Activated naive CD4-positive, alpha-beta T cell treated with anti-CD3 and anti-CD28 coated beads, Interleukin-2, amount 50 U/mL, for 16 hours (primary cell): ENCODE measurements at places on chromosomes 16 and 17.

GRCh38 chr16:54926166-54926838 lies 4.4 kb upstream of the IRX5 start:
- DNase-seq: no peak

- DNase-seq: no peak
These were observed 104.1 kb downstream of the PLCG2 start for GRCh38 chr16:81883235-81883634.

- no peak for DNase-seq
These were observed 6.0 kb downstream of the HIC1 start for GRCh38 chr17:2060681-2061440.

DNA sequence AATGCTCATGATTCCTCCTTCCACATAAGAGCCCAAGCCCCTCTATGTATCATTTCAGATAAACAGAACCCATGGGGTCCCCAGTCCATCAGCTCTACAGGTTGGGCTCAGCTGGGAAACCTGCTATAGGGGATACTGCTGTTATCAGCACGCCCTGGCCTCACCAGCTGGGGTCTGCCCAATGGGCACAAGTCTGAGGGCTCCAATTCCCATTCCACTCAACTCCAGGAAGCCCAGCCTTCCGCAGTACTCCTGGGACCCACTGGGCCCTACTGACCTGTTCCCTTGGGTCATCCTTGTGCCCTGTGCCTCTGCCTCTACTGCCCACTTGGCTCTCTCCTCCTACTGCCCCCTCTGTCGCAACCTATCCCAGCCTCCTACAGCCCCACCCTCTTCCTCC lies 16.2 kb upstream of the XYLT2 start:
- no peak for DNase-seq

- no peak for DNase-seq
These were observed 74.0 kb downstream of the CMC2 start for GRCh38 chr16:80932708-80933095.

- no peak for DNase-seq
These were observed 2.4 kb upstream of the TTLL6 start for GRCh38 chr17:48819466-48819865.

GRCh38 chr17:79745641-79746105 lies 14.9 kb downstream of the ENPP7 start:
- no peak for DNase-seq

- no peak for DNase-seq
These were observed 24.8 kb downstream of the CACNA1G start for GRCh38 chr17:50585346-50585745.

DNA sequence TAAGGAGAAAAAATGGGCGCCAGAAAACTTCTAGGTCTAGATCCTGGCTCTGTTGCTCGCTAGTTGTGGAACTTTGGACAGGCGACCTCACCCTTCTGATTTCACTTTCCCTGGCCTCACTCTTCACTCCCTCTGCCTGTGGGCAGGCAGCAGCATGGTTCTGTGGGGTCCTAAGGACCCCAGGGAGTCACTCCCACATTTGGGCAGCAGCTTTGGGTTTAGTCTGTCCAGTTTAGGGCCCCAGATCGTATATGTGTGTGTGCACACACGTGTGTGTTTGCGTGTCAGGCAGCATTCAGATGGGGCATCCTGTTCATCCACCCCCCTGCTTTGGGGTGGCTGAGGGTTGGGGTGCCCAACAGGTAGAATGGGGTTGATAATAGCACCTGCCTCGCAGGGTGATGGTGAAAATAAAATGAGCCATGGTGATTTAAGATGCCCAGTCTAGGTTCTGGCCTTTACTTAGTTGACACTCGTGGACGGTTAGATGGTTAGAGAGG lies 102.2 kb downstream of the RAB11FIP4 start:
- no peak for DNase-seq

DNA sequence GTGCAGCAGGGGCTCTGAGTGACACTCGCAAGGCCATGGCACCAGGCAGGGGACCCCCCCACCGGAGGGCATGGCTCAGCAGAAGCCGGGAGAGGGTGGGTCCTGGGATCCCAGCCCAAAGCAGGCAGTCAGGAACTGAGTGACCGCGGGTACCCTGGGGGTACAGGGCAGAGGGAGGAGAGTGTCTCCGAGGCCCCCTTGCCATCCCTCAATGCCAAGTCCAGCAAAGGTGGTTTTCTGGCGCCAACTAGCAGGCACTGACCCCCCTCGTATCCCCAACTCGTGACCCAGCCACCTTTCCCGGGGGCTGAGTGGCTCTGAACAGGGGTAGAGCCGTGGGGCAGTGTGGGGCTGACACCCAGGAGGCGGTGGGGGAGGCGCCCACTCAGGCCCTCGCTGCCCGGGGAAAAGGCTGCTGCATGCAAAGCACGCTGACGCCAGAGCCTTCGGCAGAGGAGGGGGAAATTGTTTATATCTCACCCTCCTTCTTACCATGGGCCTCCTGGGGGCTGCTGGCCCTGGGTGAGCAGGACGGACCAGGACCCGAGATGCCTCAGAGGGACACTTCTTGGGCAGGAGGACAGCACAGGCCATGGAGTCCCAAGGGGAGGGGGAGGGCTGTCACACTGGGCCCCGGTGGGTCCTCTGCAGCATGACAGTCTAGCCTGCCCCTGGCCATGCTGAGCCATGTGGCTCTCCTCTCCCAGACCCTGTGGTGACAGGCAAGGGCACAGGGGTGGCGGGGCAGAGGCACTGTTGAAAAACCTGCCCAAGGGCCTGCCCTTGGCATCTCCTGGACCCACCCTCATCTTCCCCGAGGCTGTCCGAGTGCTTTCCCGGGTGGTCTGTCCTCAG lies 14.6 kb upstream of the ENPP7 start:
- no peak for DNase-seq

DNA sequence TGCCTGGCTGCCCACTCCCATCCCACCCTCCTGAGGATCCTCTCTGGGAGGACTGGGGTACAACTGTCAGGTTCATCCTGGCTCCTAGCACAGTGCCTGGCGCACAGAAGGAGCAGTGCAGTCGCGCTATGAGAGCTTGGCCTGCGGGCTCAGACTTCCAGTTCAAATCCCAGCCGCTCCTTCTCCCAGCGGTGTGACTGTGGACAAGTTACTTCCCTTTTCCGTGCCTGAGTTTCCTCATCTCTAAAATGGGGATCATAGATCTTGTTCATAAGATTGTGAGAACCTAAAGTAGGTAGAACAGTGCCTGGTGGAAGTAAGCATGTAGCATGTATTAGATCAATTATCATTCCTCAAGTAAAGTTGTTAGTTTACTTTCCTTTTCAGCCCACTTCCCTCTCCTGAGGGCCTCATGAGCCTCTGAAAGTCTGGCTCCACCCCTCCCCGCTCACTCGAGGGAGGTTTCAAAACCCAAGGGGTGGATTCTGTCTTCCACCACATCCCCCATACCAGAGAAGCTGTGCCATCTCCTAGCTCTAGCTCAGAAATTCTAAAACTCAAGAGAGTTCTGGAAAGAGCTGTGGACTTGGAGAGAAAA lies 19.9 kb upstream of the COL1A1 start:
- no peak for DNase-seq

- DNase-seq: no peak
These were observed 53.4 kb downstream of the GRB2 start for GRCh38 chr17:75352079-75352569.

- DNase-seq: no peak
These were observed 47.8 kb downstream of the OMG start for GRCh38 chr17:31248986-31249834.

- DNase-seq: no peak
These were observed 26.7 kb downstream of the PLD6 start for GRCh38 chr17:17179371-17179827.

- no peak for DNase-seq
These were observed 21.6 kb upstream of the CLEC18C start for GRCh38 chr16:70151941-70152509.

- DNase-seq: no peak
These were observed 264.2 kb upstream of the ZFHX3 start for GRCh38 chr16:73311857-73312723.

GRCh38 chr17:79054200-79054960 lies 20.2 kb upstream of the ENGASE start:
- no peak for DNase-seq

- DNase-seq: no peak
These were observed 10.9 kb downstream of the SLC43A2 start for GRCh38 chr17:1617620-1618174.

DNA sequence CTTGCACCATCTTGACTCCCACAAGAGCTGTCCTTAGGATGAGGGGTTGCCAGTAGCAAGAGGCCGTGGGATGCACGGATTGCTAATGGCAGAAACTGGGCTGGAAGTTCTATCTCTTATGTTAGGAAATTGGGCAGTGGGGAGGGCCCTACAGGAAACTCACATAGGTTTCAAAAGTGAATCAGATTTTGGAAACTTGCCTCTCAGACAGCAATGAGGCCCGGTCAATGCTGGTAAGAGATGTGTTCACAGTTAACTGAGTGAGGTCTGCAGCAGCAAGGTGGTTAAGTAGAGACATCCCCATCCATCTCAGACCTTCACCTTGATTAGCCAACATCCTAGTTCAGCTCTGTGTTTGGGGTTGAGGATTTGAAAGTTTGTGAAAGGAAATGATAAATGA lies 164.7 kb downstream of the ABCA8 start:
- DNase-seq: no peak

GRCh38 chr17:60077672-60078519 lies 825 bp downstream of the HEATR6 start:
- DNase-seq: peak; percentile 64

- DNase-seq: no peak
These were observed 21.9 kb downstream of the C16orf95 start for GRCh38 chr16:87295259-87295658.

DNA sequence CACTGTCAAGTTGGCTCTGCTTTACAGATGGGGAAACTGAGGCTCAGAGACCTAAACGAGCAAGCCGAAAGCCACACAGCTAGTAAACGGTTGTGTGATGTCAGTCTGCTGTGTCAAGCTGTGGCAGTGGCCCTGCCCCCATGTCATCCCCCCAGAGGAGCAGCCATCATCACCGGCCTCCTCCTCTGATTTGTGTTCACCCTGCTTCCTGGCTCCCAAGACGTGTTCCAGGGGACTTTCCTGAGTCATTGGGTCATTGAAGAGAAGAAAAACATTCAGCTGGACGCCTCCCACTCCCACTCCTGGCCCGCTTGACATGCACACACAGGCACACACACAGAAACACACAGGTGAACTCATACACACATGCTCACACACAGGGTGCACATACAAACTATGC lies 54.0 kb upstream of the CIBAR2 start:
- DNase-seq: no peak

DNA sequence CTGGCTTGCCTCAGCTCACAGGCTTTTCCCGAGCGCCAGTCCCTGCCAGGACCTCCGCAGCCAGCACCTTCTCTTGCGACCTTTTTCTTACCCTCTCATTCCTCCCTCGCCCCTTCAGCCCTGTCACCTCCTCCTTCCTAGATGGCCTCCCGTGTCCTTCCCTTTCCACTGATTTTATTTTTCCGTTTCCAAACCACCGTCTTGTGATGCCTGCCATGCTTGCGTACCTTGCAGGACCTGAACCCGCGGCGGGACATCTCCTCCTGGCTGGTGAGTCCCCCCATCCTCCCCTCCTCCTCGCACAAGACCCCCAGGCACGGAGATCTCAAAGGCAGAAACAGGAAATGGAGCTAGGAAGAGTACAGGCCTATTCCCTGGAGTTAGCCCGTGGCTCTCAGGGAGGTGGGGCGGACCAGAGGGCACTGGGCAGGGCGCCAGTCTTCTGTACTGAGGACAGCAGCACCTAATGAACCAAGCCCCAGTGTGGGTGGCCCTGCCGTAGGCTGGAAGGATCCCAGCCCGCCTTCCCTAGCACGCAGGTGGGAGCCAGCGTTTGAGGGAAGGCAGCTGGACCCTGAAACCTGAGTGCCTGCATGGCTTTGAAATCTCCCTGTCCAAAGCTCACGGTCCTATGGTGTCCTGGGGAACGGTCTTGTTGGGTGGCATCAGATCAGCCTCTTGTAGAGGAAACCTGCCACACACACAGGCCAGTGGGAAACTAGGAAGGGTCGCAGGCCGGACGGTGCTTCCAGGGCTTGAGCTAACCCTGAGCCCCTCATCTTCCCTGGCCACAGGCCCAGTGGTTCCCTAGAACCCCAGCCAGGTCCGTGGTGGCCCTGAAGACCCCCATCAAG lies 612 bp downstream of the CISD3 start:
- peak; percentile 24 for DNase-seq

- DNase-seq: no peak
These were observed 21.4 kb downstream of the TRIM16 start for GRCh38 chr17:15662681-15663080.

DNA sequence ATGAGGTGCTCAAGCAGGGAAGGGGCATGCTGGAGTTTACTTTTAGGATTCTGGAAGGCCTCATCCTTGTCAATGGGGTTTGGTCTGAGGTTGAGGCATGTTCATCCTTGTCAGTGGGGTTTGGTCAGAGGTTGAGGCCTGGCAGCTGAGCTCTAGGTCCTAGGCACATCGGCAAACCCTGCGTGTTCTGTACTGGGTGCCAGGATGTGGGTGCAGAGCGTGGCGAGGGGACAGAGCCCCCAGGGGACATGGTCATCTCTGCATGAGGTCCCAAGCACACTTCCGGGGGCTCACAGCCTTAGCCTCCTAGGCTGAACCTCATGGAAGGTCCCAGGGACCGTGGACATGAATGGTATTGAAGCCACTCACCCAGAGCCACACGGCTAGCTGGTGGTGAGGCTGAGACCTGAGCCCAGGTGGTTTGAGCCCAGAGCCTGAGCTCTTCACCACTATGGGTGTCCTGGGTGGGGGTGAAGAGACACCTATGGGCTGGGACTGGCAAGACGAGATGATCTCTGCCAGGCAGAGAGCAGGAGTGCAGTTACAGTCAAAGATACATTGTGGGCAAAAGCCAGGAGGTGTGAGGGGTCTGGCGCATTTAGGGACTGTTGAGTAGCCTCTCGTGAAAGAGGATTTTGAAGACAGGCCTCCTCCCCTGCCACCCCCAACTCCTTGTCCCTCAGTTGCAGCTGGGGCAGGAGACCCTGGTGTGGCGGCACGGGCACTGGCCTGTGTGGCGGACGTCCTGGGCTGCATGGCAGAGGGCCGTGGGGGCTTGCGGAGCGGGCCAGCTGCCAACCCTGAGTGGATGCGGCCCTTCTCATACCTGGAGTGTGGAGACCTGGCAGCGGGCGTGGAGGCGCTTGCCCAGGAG lies 19.3 kb downstream of the FCSK start:
- no peak for DNase-seq

GRCh38 chr17:58352596-58353388 lies 791 bp upstream of the SUPT4H1 start:
- DNase-seq: no peak

GRCh38 chr17:4978726-4979125 lies 8.7 kb downstream of the CAMTA2 start:
- no peak for DNase-seq

GRCh38 chr17:77571155-77571981 lies 387.1 kb upstream of the TNRC6C start:
- DNase-seq: no peak

DNA sequence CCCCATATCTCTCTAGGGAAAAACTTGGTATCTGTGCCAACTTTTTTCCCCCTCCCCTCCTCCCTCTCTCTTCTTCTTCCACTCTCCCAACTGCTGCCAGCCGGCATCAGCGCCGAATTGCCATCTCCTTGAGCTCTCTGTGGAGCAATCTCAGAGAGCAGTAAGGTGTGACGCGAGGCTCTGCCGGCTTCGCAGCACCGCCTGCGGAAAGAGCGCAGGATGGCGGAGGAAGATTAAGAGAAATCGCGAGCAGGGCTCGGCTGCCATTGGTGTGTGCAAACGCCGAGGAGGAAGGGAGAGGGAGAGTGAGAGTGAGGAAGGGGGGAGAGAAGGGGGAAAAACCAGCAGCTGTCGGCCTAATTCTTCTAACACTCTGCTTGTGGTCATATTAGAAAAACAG lies 44.2 kb downstream of the NEUROD2 start:
- DNase-seq: no peak
